CD4-positive, alpha-beta T cell (primary cell): ENCODE measurements at places on chromosomes 6 and 20. TPM values are rescaled to one million over a fixed set of nuclear protein-coding genes. Genes with fewer than 3 reads are reported as not detected.

GRCh38 chr20:63021356-63022321, 14.9 kb upstream of the BHLHE23 start:
- no peak overlapping the region for H3K4me3 ChIP-seq
- no peak overlapping the region for H3K27ac ChIP-seq
- no peaks in the 10 kb centered on the region for H3K36me3 ChIP-seq
- peaks cover 14% of the 10 kb centered on the region for H3K27me3 ChIP-seq
- peak; percentile 14 for DNase-seq
- H3K4me1 ChIP-seq: peaks cover 8% of the 10 kb centered on the region

DNA sequence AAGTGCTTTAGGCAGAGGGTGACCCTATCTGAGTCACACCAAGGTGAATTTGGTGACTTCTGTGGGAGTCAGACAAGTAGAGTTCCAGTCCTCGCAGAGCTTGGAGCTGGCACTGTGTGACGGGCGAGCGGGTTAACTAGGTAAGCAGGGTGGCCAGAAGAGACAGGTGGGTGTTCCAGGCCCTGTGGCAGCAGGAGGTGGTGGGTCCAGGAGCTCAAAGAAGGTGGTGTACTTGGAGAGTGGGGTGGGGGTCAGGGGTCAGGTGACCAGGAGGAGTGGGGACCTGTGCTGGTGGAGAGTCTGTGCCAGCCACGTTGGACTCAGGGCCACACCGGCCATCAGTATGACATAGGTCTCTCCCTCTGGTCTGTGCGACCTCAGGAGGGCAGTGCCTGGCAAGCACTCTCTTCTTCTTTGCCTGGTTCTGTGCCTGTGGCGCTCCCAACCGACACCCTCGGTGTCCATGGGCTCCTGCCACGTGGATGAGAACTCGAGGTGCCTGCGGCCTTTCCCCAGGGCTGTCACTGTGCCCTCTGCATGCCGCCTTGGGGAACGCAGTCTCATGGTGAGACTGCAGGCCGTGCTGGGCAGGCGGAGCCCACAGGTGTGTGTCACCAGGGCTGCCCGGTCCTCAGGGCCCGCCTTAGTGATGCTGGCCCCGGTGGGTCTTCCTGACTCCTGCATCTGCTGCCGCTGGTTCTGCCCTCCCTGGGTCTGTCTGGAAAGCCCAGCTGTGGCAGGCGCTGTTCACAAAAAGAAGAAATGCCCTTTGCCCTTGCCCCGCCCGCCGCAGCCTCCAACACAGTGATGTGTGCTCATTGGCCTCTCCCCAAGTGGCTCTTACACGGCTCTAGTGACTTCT, 1.6 kb downstream of the MRGBP start:
- H3K4me3 ChIP-seq: no peak overlapping the region
- H3K36me3 ChIP-seq: peaks cover 33% of the 10 kb centered on the region
- peaks cover 45% of the 10 kb centered on the region for H3K4me1 ChIP-seq
- H3K27ac ChIP-seq: no peak overlapping the region

- DNase-seq: no peak
- H3K4me1 ChIP-seq: no peaks in the 10 kb centered on the region
- H3K36me3 ChIP-seq: no peaks in the 10 kb centered on the region
- H3K4me3 ChIP-seq: no peak overlapping the region
These were observed 145.3 kb downstream of the AIG1 start for GRCh38 chr6:143205991-143206390.

Gene LHFPL5
- not detected for total RNA-seq

Gene AIG1
- 7.4 TPM for total RNA-seq

Gene POU5F1
- total RNA-seq: not detected

GRCh38 chr6:44642870-44643522, 255.5 kb downstream of the CDC5L start:
- no peak for DNase-seq
- H3K27ac ChIP-seq: no peak overlapping the region
- H3K4me3 ChIP-seq: no peak overlapping the region
- no peaks in the 10 kb centered on the region for H3K4me1 ChIP-seq

Gene RAMACL
- total RNA-seq: 0.52 TPM

GRCh38 chr6:22466665-22467245, 102.6 kb upstream of the HDGFL1 start:
- no peak for DNase-seq
- H3K36me3 ChIP-seq: no peaks in the 10 kb centered on the region
- H3K4me3 ChIP-seq: no peak overlapping the region

Gene OR10C1
- total RNA-seq: not detected

Gene DOK5
- total RNA-seq: not detected

Gene SIRPB1
- total RNA-seq: 7.8 TPM
